Fibroblast of the conjunctiva (primary cell): ENCODE measurements at places on chromosomes 2 and 18.

DNA sequence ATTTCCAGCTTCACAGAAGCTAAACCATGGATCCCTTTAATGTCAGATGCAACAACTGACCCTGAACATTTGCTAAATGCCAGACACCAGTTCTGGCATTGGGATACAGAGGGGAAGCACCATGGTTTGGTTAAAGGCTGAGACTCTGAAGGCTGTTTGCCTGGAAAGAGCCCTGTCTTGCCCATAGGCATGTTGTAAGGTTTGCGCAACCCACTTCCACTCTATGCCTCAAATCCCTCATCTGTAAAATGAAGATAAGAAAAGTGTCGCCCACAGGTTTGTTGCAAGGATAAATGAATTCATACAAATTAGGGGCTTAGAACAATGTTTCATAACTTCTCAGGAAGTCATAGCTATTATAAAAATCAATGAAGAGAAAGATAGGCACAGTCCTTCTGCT is 380.9 kb upstream of the GYPC start:
- no peak for DNase-seq

DNA sequence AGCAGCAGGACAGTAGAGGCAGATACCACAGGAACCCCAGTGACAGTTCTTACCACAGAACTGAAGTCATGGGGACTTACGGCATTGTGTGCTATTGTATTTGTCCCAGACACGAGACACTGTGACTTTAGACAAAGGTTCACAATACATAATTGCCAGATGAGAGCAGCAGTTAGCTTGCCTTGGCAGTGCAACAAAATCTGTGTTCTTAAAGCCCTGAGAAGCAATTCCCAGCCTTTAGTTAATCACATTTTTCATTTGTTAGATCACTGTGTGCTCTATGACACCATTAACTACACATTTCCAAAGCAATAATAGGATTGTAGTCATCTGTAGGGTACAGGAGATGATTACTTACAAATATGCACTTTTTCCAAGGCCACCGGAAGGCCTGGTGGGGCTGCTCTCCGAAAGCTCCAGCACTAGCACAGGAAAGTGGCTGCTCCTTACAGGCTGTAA is 97.5 kb upstream of the LDLRAD4 start:
- peak; percentile 18 for DNase-seq

DNA sequence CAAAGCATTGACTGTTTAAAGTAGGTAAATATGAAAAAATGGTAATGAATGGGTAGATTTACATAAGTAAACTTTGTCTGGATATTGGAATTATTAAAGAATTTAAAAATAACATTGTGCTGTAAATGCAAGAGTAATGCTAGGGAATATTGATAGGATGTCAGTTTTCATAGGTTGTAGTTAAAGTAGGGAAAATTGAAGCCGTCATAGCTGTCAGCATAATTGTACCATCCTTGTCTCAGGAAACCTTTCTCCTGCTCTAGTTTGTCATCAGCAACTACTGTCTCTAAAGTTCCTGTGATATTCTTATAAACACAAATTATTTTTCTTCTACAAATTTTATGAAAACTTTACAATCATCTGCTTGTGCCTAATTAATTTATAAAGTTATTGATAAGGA is 10.1 kb upstream of the SPAG16 start:
- no peak for DNase-seq

GRCh38 chr2:44560941-44561340 is 199.2 kb downstream of the CAMKMT start:
- no peak for DNase-seq

GRCh38 chr2:163401481-163401880 is 334.3 kb downstream of the FIGN start:
- peak; percentile 2 for DNase-seq

DNA sequence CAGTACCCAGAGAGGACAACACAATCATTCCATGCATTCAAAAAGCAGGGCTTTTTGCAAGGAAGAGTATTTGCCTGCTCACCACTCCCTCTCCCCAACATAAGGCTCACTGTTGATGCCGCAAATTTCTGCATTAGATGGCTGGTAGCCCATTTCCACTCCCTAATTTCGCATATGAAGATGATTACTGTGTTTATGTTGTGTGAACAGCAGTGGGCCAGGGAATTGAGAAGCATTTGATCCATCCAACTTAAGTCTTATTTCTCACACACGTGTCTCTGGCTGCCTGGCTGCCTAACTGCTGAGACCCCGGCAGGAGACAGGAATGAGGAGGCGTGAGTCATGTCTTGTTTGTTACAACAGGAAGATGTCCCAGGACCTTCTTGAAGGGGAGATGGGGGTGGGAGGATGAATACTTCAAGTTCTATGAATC is 294.1 kb downstream of the ALK start:
- DNase-seq = peak; percentile 67
